ENCODE measurements at places on chromosomes 5 and 9. TPM values are rescaled to one million over a fixed set of nuclear protein-coding genes. Genes with fewer than 3 reads are reported as not detected.

The PTPDC1 gene
- total RNA-seq: 4.6 TPM

The DOCK2 gene
- total RNA-seq: 21.6 TPM

The SLC25A2 gene
- not detected for total RNA-seq

The ERAP2 gene
- total RNA-seq: 12.9 TPM

The RNF180 gene
- 14.8 TPM for total RNA-seq

The IQGAP2 gene
- total RNA-seq: 119 TPM

The TMEM252 gene
- total RNA-seq: not detected

The RORB gene
- 6.5 TPM for total RNA-seq

The LOX gene
- 9.9 TPM for total RNA-seq

The PCA3 gene
- total RNA-seq: not detected

The SARDH gene
- total RNA-seq: 2.8 TPM

The SLC4A9 gene
- total RNA-seq: 0.86 TPM

The UBE2QL1 gene
- 1.6 TPM for total RNA-seq

The ZNF879 gene
- total RNA-seq: 5.1 TPM

The LHFPL2 gene
- 22.5 TPM for total RNA-seq

The TLX3 gene
- total RNA-seq: not detected

The C9orf153 gene
- total RNA-seq: 0.23 TPM

The GRM6 gene
- not detected for total RNA-seq

The FOXD4L6 gene
- total RNA-seq: not detected

The IGFBPL1 gene
- total RNA-seq: 6.3 TPM

The FBP2 gene
- not detected for total RNA-seq

The SPINK13 gene
- total RNA-seq: not detected

The NR5A1 gene
- total RNA-seq: 0.37 TPM

The GHR gene
- total RNA-seq: 4.4 TPM

The TNFSF15 gene
- 2.2 TPM for total RNA-seq

The KLF9 gene
- total RNA-seq: 40.9 TPM

The NUTM2G gene
- total RNA-seq: not detected

The FABP6 gene
- not detected for total RNA-seq

The PTGES gene
- total RNA-seq: 5.0 TPM

All from mucosa of gallbladder (tissue), 1 donor.